ENCODE measurements at places on chromosomes 4 and X.
A peak's percentile ranks its signal among the peaks of the same experiment; 100 is the strongest.

DNA sequence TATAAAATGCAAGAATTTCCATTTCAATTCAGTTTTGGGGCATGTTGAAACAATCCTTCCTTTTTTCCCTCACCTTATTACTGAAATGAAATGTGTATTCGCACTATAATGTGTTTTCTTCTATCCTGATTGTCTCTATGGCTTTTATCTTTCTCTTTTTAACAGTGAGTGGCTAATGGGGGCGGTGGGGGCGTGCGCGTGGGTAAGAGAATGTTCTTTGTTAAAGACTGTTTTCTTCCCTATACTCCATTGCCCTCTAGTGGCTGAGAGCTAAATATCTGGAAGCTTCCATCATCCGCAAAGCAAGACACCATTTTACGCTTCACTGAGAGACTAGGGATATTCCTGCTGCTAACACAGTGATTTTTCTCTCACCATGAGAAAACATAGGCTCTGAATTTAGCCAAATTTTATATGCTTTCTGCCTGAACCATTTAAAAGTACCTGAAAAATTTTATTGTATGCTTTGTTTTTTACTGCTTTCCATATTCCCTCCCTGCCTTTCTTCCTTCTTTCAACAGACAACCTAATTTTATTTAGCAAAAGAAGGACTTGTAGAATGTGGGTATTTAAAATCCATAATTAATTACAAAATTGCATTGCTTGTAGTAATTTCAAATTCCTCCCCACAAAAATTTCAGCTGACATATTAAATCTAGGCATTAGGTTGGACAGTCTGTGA lies 194.0 kb downstream of the GASK1B start:
- peak; percentile 82 for DNase-seq

- no peak for DNase-seq
These were observed 234.5 kb upstream of the SLIT2 start for GRCh38 chr4:20017070-20017776.

GRCh38 chrX:134607523-134607922 lies 50.7 kb downstream of the PLAC1 start:
- DNase-seq = no peak

- no peak for DNase-seq
These were observed 40.2 kb downstream of the FHDC1 start for GRCh38 chr4:152976212-152976761.

- DNase-seq = no peak
These were observed 51.6 kb upstream of the BLTP1 start for GRCh38 chr4:122100508-122100907.

DNA sequence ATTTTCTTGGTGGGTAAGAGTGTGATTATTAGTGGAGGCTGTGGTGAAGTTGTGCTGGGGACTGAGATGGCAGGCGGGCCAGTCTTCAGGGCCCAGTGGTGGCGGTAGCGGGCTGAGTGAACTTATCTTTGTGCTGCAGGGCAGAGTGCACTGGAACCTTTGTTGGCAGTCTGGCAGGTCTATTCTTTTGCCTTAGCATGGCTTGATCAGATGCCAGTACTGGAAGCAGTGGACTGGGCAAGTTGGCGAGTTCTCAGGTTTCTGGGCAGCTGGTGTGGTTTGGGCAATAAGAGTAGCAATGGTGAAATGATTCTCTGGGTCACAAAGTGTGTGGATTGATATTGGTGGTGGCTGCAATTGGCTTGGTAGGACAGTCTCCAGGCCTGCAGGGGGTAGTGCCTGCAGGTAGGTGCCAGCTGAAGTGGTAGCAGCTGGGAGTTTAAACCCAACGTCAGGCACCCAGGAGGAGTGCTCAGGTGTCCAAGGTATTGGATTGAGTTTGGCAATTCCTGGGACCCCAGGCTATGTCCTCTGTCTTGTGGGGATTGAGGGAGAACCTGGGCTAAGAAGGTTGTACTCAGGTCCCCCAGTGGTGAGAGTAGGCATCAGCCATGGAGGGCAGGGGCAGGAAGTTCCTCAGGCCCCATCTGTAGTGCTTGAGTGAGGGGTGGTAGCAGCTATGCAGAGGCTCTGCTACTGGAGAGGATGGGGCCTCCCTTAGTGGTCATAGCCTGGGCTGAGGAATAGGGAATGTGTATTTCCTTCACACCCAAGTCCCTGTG lies 34.9 kb upstream of the SLC25A14 start:
- DNase-seq = no peak

All from dermis blood vessel endothelial cell (primary cell).